T-cell (primary cell): ENCODE measurements at places on chromosomes 1 and 21.
A peak's percentile ranks its signal among the peaks of the same experiment; 100 is the strongest.

- H3K27ac ChIP-seq: peak overlapping the region; percentile 83
- peaks cover 4% of the 10 kb centered on the region for H3K36me3 ChIP-seq
- no peak for DNase-seq
- H3K27me3 ChIP-seq: no peaks in the 10 kb centered on the region
- peak overlapping the region; percentile 89 for H3K4me3 ChIP-seq
- H3K4me1 ChIP-seq: peaks cover 59% of the 10 kb centered on the region
Measured at GRCh38 chr1:36384542-36385409, 948 bp downstream of the STK40 start.

DNA sequence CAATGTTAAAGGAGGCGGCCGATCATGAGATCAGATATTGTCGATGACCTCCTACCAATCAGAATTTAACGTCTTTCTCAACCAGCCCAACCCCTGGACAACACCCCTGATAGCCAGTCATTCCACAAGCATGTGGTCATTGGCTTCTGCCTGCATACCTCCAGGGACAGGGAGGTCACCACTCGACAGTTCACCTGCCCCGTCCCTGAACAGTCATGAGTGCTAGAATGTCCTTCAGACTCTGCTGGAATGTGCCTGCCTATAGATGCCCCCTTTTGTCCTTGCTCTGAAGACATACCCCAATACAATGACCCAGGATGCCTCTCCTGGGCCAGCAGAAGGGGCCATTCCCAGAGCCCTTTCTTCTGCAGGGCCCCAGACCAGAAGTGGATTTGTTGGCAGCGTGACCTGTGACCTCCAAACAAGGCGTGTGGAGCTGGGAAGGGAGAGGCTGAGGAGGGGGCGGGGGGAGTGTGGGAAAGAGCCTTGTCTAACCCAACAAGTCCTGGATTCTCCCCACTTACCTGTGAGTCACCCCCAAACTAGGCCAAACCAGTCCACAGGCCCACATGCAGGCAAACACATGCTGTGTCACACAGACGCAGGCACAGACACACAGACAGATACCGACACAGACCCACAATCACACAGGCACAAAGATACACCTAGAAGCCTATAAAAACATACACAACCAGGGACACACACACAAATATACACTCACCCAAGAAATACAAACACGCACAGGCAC, 2.2 kb downstream of the CRYBG2 start:
- no peaks in the 10 kb centered on the region for H3K4me1 ChIP-seq
- no peak for DNase-seq
- no peak overlapping the region for H3K4me3 ChIP-seq

- no peaks in the 10 kb centered on the region for H3K4me1 ChIP-seq
- H3K4me3 ChIP-seq: no peak overlapping the region
- H3K36me3 ChIP-seq: no peaks in the 10 kb centered on the region
Measured at GRCh38 chr1:100028765-100029164, 59.0 kb downstream of the SLC35A3 start.

GRCh38 chr1:55716151-55716550, 501.0 kb upstream of the USP24 start:
- no peak for DNase-seq
- no peaks in the 10 kb centered on the region for H3K4me1 ChIP-seq
- no peaks in the 10 kb centered on the region for H3K36me3 ChIP-seq
